ENCODE measurements at places on chromosomes 16 and 17. TPM values are rescaled to one million over a fixed set of nuclear protein-coding genes. Genes with fewer than 3 reads are reported as not detected.

DNA sequence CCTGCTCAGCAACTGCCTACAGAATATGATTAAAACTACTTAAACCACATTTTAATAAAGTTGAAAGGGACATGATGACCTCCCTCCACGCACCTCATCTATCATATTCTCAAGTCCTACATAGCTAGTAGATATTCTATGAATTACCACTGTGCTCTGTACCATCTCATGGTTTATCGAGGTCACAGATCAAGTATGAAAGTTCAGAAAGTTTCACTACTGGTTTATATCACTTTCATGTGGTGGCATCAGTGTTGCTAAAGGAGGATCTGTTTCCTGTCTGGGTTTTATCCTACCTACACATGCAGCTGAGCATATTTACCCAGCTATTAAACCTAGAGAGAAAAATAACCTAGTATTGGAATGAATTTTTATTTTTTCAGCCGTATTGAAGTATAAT, 214.9 kb upstream of the MON1B start:
- DNase-seq, result no peak

- DNase-seq, result no peak
Measured at GRCh38 chr17:41731836-41732235, 2.6 kb downstream of the HAP1 start.

GRCh38 chr16:83835586-83836566, 28.1 kb downstream of the HSBP1 start:
- no peak for DNase-seq

The SAMD14 gene
- 4.4 TPM for total RNA-seq

DNA sequence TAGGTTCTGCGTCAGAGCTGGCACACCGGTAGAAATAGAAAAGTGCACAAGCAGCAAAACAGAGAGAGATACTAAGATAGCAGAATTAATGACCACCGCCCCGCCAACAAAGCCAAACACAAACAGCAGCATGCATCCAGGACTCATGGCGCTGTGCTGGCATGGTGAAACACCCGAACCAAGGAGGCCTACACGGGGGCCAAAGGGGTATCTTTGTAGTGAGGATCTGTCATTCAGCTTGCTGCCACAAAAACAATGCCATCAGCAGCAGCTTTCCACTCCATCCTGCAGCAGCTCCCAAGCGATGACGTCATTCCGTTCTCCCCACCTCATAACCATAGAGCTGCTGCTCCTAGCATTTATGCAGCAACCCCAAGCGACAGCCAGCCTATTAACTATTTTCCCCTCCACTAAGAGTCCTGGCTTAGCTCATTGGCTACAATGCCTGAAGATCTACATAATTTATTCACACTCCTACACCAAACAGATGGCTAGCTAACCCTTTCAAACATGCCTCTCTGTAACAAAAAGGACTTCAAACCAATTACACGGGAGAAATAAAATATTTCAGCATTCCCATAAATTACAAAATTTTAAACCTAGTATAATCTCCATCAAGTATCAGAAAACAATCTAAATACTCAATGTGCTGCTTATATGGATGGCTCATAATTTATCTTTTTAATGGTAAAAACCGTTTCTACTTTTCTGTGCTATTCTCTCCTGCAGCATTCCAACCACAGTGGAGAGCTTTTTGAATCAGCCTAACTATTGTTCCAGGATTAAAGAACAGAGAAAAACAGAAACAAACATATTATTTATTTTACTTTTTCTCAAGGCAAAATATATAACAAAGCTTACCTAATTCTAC, 73.9 kb downstream of the SPAG9 start:
- no peak for DNase-seq

DNA sequence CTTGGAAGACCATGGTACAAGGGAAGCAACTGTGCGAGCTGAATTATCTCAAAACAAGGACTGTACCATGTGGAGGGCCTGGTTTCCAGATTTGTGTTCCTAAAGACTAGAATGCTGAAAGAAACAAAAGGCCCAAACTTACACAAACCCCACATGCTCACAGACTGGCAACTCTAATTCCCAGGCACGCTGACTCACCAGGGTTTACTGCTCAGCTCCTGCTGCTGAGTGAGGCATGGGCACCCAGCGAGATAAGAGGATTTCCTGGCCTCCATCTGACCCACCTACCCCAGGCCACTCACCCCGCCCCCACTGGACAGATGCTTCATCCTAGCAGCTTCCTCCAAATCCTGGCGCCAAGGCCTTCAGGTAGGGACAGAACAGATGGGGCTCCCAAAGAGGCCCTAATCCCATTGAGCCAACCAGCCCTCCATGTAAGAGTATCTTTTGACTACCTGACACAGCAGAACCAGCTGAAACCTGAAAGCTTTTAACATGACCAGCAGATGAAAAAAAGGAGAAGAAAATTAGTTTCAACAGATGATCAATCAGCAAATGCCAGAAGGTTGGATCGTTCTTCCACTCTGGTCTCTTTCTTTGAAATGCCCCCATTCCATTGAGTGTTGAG, 33.9 kb downstream of the DCUN1D3 start:
- DNase-seq, result no peak

- DNase-seq, result no peak
Measured at GRCh38 chr17:38552343-38552742, 53.4 kb downstream of the SRCIN1 start.

- DNase-seq, result peak; percentile 96
Measured at GRCh38 chr17:70168977-70169708, at the start of gene KCNJ2. Gene KCNJ2, plus strand, starts transcription at chr17:70169532. Its CDS starts 5,508 bp downstream, at chr17:70175040.

The NOXO1 gene
- not detected for total RNA-seq

DNA sequence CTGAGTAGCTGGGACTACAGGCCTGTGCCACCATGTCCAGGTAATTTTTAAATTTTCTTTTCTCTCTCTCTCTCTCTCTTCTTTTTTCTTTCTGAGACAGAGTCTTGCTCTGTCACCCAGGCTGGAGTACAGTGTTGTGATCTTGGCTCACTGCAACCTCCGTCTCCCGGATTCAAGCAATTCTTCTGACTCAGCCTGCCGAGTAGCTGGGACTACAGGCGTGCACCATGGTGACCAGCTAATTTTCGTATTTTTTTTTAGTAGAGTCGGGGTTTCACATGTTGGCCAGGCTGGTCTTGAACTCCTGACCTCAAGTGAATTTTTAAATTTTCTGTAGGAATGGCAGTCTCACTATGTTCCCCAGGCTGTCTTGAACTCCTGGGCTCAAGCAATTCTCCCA, 11.1 kb upstream of the ZNF652 start:
- no peak for DNase-seq

The CORO1A gene
- total RNA-seq, result 7.4 TPM

The KRTAP4-3 gene
- total RNA-seq, result not detected

GRCh38 chr17:60135151-60135950, 14.4 kb upstream of the CA4 start:
- DNase-seq, result peak; percentile 96

The CEP295NL gene
- total RNA-seq, result 1.6 TPM

DNA sequence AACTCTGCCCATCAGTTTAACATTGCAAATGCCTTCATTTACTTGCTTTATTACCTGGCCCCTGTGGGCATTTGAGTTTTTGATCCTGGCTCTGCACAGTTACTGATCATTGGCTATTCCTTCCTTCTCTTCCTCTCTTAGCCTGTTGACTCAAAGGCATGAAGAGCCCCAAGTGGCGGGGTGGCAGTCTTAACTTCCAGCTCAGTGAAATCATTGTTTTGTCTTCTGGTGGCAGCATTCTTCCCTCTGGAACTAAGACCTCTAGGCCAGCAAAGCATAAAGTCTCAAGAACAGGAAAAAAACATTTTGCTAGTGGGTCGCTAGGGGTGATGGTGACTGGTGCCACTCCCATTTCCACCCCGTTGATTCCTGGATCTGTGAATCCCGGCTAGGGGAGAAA, 52.3 kb upstream of the MRTFB start:
- no peak for DNase-seq
